ENCODE measurements at places on chromosomes 11 and 22.
A peak's percentile ranks its signal among the peaks of the same experiment; 100 is the strongest.

DNA sequence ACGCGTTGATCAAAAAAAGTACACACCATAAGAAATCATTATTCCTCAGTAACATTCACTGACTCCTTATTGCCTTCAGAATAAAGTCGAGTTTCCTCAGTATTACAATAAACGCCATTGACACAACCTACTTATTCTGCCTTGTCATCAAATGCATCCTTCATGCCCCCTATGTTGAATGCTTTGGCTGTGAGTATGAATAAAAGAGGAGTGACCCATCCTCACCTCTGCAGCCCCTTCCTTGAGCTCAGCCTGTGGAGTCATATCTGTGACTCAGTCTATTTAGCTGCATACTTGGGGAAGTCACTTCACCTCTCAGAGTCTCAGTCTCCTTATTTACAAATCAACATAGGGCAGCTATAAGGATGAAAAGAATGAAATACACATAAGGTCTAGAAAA lies 65.1 kb downstream of the USP35 start:
- no peak for DNase-seq

- DNase-seq, result no peak
These were observed 41.2 kb downstream of the SYTL2 start for GRCh38 chr11:85769771-85770170.

DNA sequence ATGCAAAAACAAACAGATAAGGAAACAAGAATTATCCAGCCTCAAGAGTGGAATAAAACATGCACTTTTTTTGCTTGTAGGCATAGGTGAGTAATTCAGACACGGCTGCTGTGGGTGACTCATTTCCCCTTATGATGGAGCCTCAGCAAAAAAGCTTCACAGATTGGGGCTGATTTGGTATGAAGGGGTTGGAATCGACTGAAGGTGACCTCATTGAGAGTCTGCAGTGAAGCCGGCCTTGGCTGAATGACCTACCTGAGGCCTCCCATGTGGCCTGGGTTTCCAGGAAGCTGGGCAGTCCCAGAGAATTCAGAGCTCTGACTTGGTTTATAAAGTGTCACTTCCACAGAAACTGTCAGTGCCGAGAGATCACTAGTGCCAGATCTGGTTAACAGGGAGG lies 34.2 kb upstream of the VPREB1 start:
- no peak for DNase-seq

GRCh38 chr22:38327396-38327795 lies 10.2 kb upstream of the CSNK1E start:
- DNase-seq, result no peak

- no peak for DNase-seq
These were observed 43.0 kb downstream of the MMP20 start for GRCh38 chr11:102582140-102582539.

DNA sequence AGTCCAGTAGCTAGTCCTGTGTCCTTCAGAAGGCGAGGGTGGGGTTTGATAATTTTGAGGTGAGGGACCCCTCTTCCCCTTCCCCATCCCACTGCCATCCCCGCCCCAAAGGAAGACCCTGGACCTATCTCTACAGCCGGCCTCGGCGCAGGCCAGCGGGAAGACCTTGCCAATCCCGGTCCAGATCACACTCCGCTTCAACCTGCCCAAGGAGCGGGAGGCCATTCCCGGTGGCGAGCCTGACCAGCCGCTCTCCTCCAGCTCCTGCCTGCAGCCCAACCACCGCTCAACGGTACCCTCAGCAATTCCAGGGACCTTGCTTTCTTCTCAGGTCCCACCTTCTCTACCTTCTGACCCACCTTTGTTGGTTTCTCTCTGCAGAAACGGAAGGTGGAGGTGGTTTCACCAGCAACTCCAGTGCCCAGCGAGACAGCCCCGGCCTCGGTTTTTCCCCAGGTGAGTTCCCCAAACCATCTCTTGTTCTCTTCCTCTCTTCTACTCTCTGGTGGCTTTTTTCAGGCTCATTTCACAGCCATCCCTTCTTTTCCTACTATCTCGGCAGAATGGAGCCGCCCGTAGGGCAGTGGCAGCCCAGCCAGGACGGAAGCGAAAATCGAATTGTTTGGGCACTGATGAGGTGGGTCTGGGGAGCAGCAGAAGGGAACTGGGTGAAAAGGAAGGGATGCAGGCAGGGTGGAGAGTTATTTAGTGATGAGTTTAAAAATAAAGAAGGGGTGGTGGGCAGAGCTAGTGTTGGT lies 1.3 kb downstream of the KAT5 start:
- no peak for DNase-seq

- peak; percentile 76 for DNase-seq
These were observed at the start of gene FADD for GRCh38 chr11:70202920-70203750. Gene FADD (plus strand): TSS chr11:70203296. CDS start chr11:70203460, 164 bp downstream.

- DNase-seq, result no peak
These were observed 168.5 kb upstream of the BDNF start for GRCh38 chr11:27868709-27869108.

- DNase-seq, result no peak
These were observed 753 bp downstream of the PRPF19 start for GRCh38 chr11:60905551-60906113.

DNA sequence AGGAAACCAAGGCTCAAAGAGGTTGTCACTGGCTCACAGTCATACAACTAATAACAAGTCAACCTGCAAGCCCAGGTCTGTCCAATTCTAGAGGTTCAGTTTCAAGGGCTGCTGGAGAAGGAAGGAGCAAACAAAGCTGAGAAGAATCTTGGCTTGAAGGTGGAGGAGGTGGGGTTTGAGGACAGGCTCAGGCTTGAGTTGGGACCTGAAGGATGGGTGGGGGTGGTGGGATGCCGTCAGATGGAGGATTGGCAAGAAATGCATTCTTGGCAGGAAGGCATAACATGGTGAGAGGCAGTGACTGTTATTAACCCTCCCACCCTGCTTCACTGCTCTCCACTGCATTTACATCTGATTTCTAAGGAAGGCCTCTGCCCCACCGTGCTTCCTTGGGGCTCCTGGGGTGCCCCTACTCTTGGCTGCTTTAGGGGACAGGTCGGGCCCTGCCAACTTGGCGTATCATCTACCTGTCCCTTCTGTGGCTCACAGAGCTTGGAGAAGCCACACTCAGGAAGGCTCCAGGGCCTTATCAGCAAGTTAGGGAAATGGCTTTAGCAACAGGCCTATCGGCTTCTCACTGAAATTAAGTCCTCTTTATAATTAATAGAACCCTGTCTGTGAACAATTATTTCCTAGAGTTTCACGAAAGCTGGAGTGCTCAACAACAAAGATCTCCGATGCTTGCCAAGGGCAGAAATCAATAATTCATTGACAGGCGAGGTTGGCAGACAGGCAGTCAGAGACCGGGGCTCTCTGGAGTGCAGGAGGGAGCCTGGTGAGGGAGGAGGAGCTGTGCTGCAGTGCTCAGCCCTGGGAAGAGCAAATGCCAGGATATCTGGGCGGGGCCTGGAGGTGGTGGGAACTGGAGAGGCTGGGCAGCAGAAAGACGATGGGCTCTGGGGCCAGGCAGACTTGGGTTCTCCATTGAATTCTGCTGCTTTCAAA lies 84.9 kb upstream of the NARS2 start:
- DNase-seq, result no peak

DNA sequence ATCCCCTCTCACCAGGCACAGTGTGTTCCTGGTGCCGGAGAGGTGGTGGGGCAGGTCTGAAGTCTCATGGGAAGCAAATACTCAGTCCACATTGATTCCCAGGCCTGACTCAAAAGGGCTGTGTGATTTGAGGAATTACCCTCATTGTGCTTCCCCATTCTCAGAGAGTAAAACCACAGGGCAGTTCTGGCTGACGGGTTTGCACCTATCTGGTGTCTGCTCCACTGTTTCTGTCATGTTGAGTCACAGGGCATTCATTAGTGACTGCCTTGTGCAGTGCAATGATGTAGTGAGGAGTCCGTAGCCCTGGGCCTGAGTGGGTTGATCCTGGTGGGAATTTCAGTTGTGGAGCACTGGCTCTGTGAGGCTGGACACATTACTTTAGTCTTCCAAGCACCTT lies 85.2 kb upstream of the ARHGAP20 start:
- DNase-seq, result no peak

- DNase-seq, result no peak
These were observed 18.1 kb upstream of the NCAM1 start for GRCh38 chr11:112942966-112943643.

DNA sequence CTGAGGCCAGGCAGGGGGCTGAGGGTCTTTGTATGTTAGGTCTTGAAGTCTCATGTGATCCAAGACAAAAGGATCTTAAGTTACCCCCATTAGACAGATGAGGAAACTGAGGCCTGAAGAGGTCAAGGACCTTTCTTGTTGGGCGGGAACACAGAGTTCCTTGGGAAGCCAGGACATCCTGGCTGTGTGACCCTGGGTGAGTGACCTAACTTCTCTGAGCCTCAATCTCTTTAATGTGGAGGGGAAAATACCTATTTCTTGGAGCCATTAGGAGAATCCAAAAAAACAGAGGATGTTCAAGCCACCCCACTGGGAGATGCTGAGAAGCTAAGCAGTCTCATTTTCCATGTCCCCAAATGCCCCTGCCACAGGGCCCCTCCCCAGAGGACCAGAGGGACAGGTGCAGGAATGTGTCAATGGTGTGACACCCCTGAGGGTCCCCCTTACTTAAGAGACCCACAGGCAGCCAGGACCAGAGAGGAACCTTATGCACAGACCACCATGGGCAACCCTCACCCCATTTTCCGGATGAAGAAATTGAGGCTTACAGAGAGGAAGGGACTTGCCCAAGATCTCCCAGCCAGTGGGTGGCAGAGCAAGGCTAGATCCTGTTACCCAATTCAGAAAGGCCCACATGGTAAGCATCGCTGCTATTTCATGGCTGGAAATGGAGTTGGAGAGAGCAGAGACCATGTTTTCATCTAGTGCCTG lies 8.0 kb downstream of the RAC2 start:
- no peak for DNase-seq

- no peak for DNase-seq
These were observed 10.4 kb upstream of the CDC42BPG start for GRCh38 chr11:64854534-64855502.

GRCh38 chr11:63805844-63806415 lies 7.3 kb upstream of the SPINDOC start:
- no peak for DNase-seq

DNA sequence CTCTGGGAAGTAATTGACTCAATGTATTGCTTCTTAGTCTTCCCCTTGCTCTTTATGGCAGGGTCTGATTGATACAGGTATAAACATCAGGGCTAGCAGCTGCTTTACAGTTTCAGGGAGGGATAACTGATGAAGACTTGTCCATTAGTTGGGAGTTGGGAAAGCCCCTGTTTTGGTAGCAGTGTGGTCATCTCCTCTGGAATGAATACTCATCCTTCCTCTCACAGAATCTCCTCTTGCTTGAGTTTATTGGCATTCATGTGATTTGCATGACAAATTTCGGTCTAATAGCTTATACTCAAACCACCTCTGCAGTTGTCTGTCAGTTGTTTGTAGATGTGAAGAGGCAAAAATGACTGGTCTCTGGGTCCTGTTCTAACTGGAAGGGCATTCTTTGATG lies 79.7 kb downstream of the FAT3 start:
- no peak for DNase-seq

- no peak for DNase-seq
These were observed 141.6 kb downstream of the EFCAB6 start for GRCh38 chr22:43670513-43670912.

DNA sequence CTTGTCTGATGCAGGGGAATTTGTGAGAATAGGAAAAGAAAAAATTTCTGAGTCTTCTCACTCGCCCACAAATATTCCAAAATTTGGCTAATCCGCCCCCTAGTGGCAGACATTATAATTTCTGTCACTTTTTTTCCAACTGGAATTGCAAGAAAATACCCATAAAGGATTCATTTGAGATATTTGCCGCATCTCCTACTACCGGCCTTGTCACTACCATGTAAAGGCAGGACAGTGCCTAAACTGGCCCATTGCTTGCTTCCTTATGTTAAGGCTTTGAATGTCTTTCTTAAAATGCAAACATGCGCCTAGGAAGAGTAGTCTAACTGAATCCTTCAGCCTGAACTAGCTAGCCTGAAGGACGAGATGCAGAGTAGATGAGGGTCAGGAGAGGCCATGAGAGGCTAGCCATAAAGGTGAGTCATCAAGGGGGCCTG lies 9.3 kb upstream of the CEP295 start:
- no peak for DNase-seq

DNA sequence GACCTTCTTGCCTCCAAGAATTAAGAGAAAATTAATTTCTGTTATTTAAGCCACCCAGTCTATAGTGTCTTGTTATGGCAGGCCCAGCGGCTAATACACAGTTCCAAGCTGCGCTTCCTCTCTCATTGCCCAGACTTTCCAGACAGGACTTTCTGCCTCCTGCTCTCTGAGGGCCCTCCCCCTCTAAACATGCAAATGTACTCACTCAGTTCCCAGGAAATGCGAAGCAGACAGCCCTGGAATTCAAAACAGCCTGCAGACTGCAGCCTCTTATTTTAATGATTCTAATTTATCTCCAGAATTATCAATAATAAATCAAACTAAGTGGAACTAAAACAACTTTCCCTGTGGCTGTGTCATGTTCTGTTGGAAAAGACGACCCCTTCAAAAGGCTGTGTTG lies 115.5 kb upstream of the ISX start:
- DNase-seq, result no peak

DNA sequence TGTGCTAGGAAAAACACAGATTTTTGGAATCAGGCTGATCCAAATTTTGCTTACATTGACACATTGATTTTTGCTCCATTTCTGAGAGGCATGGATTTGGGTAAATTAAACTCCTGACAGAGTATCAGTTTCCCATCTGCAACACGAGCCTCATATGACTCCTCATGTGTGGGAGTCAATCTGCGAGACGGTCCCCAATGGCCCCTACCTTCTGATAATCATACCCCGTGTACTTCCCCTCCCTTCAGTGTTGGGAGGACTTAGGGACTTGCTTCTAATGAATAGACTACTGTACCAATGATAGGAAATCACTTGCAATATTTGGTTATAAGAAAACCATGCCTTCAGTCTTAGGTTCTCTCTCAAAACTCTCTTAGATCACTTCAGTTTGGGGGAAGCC lies 302.7 kb downstream of the ETS1 start:
- no peak for DNase-seq

DNA sequence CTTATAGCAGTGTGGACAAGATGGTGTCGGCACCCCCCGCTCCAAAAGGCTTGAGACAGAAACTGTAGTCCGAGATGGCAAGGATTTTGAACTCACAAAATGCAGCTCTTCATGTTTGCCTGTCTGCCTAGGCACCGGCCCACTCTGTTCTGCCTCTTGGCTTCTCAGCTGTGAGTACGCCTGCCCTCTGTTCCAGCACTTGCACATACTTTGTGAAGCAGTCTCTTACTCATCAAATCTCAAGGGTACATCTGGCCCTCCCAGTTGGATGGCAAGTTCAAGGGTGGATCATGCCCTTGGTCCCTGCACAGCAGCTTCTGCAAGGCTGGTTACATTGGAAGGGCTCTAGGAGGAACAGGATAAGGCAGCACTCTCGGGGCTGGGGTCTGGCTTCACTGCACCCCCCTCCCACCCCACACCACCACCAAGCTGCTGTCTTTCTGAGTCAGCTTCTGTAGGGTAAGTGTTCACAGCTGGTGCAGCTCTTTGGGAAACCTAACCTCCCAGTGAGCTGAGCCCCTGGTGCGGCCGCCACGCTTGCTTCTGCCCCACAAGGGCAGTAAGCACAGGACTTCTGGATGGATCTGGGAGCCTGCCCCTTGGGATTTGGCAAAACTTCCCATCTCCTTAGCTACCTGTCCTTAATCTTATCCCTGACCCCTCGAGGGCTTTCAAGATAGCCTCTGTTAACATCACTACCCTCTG lies 37.2 kb downstream of the FAM83F start:
- no peak for DNase-seq

- no peak for DNase-seq
These were observed 1115.0 kb downstream of the BRD1 start for GRCh38 chr22:48712558-48713271.

GRCh38 chr11:12750181-12750580 lies 76.0 kb downstream of the TEAD1 start:
- DNase-seq, result no peak
